Daoy (cell line): ENCODE measurements at places on chromosomes 7 and 10. TPM values are rescaled to one million over a fixed set of nuclear protein-coding genes. Genes with fewer than 3 reads are reported as not detected.

NKX1-2 gene
- not detected in 2 replicates for total RNA-seq

GPR26 gene
- total RNA-seq, result 0.11 TPM in 1 of 2 replicates, not detected in the other

ANKRD26 gene
- 4.2 and 5.1 TPM in 2 replicates for total RNA-seq

CRHR2 gene
- total RNA-seq, result not detected in 2 replicates

SPOCK2 gene
- total RNA-seq, result 0.29 TPM in 1 of 2 replicates, not detected in the other

ICA1 gene
- 15.1 and 18.1 TPM in 2 replicates for total RNA-seq

ZNHIT1 gene
- 271 and 277 TPM in 2 replicates for total RNA-seq

GOLGA7B gene
- 1.3 and 2.0 TPM in 2 replicates for total RNA-seq

IDI2 gene
- total RNA-seq, result not detected in 2 replicates

PLXNA4 gene
- 0.69 and 5.5 TPM in 2 replicates for total RNA-seq

PHF14 gene
- total RNA-seq, result 38.6 and 41.2 TPM in 2 replicates

DNAAF5 gene
- 46.3 and 56.7 TPM in 2 replicates for total RNA-seq

STK31 gene
- total RNA-seq, result 0.34 and 0.36 TPM in 2 replicates

STAG3 gene
- total RNA-seq, result 0.77 and 1.3 TPM in 2 replicates
